ENCODE measurements at places on chromosomes 16 and 17. TPM values are rescaled to one million over a fixed set of nuclear protein-coding genes. Genes with fewer than 3 reads are reported as not detected.

Gene C17orf67
- polyA plus RNA-seq, result 2.1 TPM

Gene PRSS33
- polyA plus RNA-seq, result not detected

Gene SLC52A1
- polyA plus RNA-seq, result 3.1 TPM

Gene XAF1
- 9.4 TPM for polyA plus RNA-seq

Gene OR1F1
- polyA plus RNA-seq, result not detected

Gene PLD6
- polyA plus RNA-seq, result 1.2 TPM
